ENCODE measurements at places on chromosomes 13 and 19. TPM values are rescaled to one million over a fixed set of nuclear protein-coding genes. Genes with fewer than 3 reads are reported as not detected.

NEK3 gene
- 20.8 TPM for total RNA-seq

ABCA7 gene
- 9.7 TPM for total RNA-seq

ZNF415 gene
- 11.8 TPM for total RNA-seq

NXNL1 gene
- not detected for total RNA-seq

ZNF573 gene
- 6.2 TPM for total RNA-seq

DMWD gene
- 24.4 TPM for total RNA-seq

KLK3 gene
- total RNA-seq: not detected

CFD gene
- total RNA-seq: 18.8 TPM

DNA sequence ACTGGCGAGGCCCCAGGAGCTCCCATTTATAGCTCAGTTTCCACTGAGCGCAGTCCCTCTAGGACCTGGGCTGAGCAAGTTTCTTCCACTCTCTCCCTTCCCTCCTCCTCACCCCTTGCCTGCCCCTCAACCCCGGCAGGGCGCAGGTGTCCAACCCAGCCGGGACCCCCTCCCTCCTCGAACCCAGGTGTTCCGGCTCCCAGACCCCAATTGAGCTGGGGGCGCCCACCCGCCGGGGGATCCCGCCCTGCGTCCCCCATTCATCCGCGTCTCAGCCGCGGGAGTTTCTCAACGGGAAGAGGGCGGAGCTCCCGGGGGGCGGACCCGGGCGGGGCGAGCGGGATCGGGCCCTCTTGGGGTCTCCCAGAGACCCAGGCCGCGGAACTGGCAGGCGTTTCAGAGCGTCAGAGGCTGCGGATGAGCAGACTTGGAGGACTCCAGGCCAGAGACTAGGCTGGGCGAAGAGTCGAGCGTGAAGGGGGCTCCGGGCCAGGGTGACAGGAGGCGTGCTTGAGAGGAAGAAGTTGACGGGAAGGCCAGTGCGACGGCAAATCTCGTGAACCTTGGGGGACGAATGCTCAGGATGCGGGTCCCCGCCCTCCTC, at the start of gene KIRREL2:
Gene KIRREL2 (plus strand): TSS at position 366 of the 604 bp plus-strand sequence. CDS start 209 bp downstream, at position 575.
- peak within 1 kb of the TSS; percentile 21 for H3K4me3 ChIP-seq
- H3K27ac ChIP-seq: no peak within 1 kb of the TSS
- H3K36me3 ChIP-seq: no peaks in the 10 kb centered on the region
- DNase-seq: no peak
- no peaks in the 10 kb centered on the region for H3K4me1 ChIP-seq
- H3K27me3 ChIP-seq: peaks cover 55% of the 10 kb centered on the region

GRCh38 chr13:90276216-90276615, 1071.3 kb upstream of the MIR17HG start:
- H3K36me3 ChIP-seq: no peaks in the 10 kb centered on the region
- H3K4me1 ChIP-seq: no peaks in the 10 kb centered on the region
- no peak overlapping the region for H3K27ac ChIP-seq
- no peaks in the 10 kb centered on the region for H3K27me3 ChIP-seq

DNA sequence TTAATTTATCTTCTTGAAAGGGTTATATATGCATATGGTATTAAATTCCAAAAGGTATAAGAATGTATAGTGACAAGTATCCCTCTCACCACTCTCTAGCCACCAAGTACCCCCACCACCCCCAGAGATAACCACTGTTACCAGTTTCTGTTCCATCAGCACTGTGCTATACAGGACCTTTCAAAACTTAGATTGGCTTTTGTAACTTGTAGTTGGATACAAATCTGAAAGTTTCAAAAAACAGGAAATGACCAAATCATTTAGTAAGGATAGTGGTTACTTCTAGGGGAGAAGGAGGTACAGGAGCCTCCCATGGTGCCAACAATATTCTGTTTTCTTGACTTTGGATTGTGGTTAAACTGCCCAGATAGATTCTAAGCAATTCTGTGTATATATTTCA, 56.7 kb downstream of the AKAP11 start:
- no peaks in the 10 kb centered on the region for H3K36me3 ChIP-seq
- H3K27ac ChIP-seq: no peak overlapping the region
- H3K4me1 ChIP-seq: no peaks in the 10 kb centered on the region
- H3K27me3 ChIP-seq: no peaks in the 10 kb centered on the region

- H3K27ac ChIP-seq: no peak overlapping the region
- peaks cover 22% of the 10 kb centered on the region for H3K36me3 ChIP-seq
- no peak overlapping the region for H3K4me3 ChIP-seq
- DNase-seq: no peak
Observed at GRCh38 chr19:1166872-1167573, 7.0 kb downstream of the SBNO2 start.

- no peaks in the 10 kb centered on the region for H3K27me3 ChIP-seq
- H3K4me3 ChIP-seq: no peak overlapping the region
- H3K27ac ChIP-seq: no peak overlapping the region
- no peaks in the 10 kb centered on the region for H3K4me1 ChIP-seq
Observed at GRCh38 chr19:45687599-45687998, 4.2 kb downstream of the SNRPD2 start.

DNA sequence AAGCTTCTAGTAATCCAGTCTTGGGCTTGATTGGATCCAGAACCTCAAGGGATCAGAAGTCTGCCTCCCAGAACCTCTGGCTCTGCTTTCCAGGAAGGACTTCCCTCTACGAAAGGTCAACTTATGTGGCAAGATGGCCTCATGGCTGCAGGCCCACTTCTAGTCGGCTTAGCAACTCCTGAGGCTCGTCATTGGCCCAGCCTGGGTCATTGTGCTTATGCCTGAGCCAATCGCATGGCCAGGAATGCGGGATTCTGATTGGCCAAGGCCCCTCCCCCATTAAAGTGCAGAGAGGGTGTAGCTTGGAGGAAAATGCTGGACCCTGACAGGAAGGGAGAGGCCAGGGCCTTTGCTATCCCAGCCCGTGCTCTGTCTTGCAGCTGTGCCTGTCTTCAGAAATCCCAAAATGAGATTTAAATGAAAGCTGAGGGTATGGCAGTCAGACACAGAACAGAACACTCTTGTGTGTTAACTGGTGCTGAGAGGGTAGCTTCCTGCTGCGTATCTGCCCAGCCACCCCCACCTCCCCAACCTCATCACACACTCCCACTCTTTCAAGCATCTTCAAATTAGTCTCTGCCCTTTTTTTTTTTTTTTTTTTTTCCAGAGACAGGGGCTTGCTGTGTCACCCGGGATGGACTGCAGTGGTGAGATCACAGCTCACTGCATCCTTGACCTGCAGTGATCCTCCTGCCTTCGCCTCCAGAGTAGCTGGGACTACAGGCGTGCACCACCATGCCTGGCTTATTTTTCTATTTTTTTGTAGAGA, 5.5 kb upstream of the CCNE1 start:
- no peaks in the 10 kb centered on the region for H3K4me1 ChIP-seq
- no peaks in the 10 kb centered on the region for H3K27me3 ChIP-seq
- H3K4me3 ChIP-seq: no peak overlapping the region
- no peaks in the 10 kb centered on the region for H3K36me3 ChIP-seq
- H3K27ac ChIP-seq: no peak overlapping the region
- DNase-seq: peak; percentile 39

GRCh38 chr13:34944751-34945150, 2.7 kb downstream of the NBEA start:
- peaks cover 5% of the 10 kb centered on the region for H3K4me1 ChIP-seq
- no peak for DNase-seq
- no peaks in the 10 kb centered on the region for H3K27me3 ChIP-seq

- peaks cover 30% of the 10 kb centered on the region for H3K27me3 ChIP-seq
- H3K27ac ChIP-seq: no peak within 1 kb of the TSS
- no peaks in the 10 kb centered on the region for H3K36me3 ChIP-seq
- H3K4me1 ChIP-seq: no peaks in the 10 kb centered on the region
- peak; percentile 50 for DNase-seq
Observed at GRCh38 chr13:28100150-28101121, at the start of gene FLT3. Gene FLT3, minus strand, starts transcription at chr13:28100576. Its CDS starts 66 bp downstream, at chr13:28100510.

GRCh38 chr13:41075485-41075884, 14.2 kb downstream of the WBP4 start:
- H3K36me3 ChIP-seq: peaks cover 14% of the 10 kb centered on the region
- no peaks in the 10 kb centered on the region for H3K27me3 ChIP-seq
- no peak overlapping the region for H3K27ac ChIP-seq
- no peak overlapping the region for H3K4me3 ChIP-seq

- no peak for DNase-seq
- H3K27me3 ChIP-seq: no peaks in the 10 kb centered on the region
- no peak overlapping the region for H3K27ac ChIP-seq
Observed at GRCh38 chr19:39834287-39834841, 402 bp upstream of the DYRK1B start.

- H3K27me3 ChIP-seq: peaks cover 2% of the 10 kb centered on the region
- H3K36me3 ChIP-seq: no peaks in the 10 kb centered on the region
- no peak overlapping the region for H3K4me3 ChIP-seq
- no peaks in the 10 kb centered on the region for H3K4me1 ChIP-seq
- no peak overlapping the region for H3K27ac ChIP-seq
- no peak for DNase-seq
Observed at GRCh38 chr13:110790371-110790770, 76.9 kb downstream of the ING1 start.

DNA sequence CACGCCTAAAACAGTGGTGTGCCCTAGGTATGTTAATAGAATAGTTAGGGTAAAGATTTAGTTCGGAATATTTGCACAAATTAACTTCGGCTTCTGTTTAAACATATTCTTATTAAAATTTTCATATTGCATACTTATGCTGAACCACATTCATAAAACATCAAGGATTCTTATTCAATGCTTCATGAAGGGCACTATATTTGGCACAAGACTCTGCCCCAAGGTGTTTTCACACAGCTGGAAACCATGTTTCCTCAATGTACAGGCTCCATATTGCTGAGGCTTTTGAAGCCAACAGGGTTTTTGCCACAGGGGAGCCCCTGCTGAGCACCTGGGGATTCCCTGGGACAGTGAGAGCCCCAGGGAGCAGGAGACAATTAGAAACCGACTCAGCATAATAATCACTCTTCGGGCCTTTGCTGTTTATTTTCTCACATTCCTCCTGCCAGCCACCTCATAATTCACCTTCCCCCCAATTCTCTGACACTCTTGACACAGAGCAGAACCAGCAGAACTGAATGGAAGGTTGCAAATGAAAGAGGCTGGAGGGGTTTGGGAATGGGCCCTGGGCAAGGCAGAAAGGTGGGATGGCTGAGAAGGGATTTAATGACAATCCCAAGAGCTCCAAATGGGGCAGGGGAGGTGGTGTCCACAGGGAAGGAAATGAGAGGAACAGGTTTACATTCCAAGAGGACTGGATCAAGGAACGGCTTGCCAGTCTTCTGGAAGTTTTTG, 72.3 kb upstream of the POMP start:
- peaks cover 6% of the 10 kb centered on the region for H3K4me1 ChIP-seq
- H3K4me3 ChIP-seq: no peak overlapping the region
- no peaks in the 10 kb centered on the region for H3K27me3 ChIP-seq
- no peaks in the 10 kb centered on the region for H3K36me3 ChIP-seq

DNA sequence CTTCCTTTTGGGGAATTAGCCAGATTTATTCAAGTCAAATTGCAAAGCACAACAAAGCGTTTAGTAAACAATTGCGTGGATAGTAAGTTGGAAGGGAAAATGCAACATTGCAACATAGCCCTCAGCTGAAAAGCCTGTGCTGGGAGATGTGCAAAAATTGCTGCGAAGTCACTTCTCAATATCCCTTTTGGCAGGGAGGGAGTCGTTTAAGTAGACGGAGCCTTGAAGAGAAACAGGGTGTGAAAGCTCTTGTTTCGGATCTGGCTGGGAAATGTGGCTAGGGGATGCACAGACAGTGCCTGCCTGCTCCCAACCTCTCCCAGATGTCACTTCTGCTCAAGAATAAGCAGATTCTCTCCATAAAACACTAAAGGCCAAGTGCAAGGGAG, 56.8 kb downstream of the SLC7A1 start:
- no peak overlapping the region for H3K4me3 ChIP-seq
- no peaks in the 10 kb centered on the region for H3K27me3 ChIP-seq
- H3K27ac ChIP-seq: no peak overlapping the region
- no peaks in the 10 kb centered on the region for H3K4me1 ChIP-seq
- H3K36me3 ChIP-seq: peaks cover 5% of the 10 kb centered on the region

- no peak for DNase-seq
- no peaks in the 10 kb centered on the region for H3K27me3 ChIP-seq
- no peaks in the 10 kb centered on the region for H3K4me1 ChIP-seq
- no peak overlapping the region for H3K4me3 ChIP-seq
- no peaks in the 10 kb centered on the region for H3K36me3 ChIP-seq
- no peak overlapping the region for H3K27ac ChIP-seq
Observed at GRCh38 chr19:8539621-8540149, 25.7 kb upstream of the ZNF414 start.
